ENCODE measurements at places on chromosomes 5 and 9.

DNA sequence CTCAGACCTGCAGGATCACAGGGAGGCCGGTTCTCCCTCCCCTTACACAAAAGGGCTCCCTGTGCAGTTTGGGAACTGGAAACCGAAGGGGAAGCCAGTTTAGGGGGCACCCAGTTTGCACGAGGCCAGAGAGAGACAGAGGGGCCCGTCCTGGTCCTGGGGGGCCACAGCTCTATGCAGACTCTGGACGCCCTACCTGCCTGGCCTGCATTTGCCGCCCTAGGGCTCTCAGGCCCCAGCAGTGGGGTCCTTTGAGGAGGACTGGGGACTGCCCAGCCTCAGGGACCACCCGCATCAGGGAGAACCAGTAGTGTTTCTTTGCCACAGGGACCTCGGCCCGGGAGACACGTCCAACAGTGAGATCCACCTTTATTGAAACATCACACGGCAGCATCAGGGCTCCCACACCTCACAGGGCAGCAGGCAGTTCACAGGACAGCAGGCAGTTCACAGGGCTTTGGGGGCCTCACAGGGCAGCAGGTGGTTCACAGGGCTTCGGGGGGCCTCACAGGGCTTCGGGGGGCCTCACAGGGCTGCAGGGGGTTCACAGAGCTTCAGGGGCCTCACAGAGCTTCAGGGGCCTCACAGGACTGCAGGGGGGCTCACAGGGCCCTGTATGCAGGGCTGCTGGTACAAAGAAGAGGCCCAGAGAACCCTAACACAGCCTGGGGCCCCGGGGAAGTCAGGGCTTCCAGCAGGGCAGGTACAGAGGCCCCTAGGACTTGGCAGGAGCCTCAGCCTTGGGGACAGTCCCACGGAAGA, 648 bp upstream of the NSMF start:
- no peak for DNase-seq

- DNase-seq, result no peak
Observed at GRCh38 chr9:9924376-9924775, 688.4 kb downstream of the PTPRD start.

GRCh38 chr5:66222455-66222854, 78.4 kb downstream of the SREK1 start:
- DNase-seq, result no peak

DNA sequence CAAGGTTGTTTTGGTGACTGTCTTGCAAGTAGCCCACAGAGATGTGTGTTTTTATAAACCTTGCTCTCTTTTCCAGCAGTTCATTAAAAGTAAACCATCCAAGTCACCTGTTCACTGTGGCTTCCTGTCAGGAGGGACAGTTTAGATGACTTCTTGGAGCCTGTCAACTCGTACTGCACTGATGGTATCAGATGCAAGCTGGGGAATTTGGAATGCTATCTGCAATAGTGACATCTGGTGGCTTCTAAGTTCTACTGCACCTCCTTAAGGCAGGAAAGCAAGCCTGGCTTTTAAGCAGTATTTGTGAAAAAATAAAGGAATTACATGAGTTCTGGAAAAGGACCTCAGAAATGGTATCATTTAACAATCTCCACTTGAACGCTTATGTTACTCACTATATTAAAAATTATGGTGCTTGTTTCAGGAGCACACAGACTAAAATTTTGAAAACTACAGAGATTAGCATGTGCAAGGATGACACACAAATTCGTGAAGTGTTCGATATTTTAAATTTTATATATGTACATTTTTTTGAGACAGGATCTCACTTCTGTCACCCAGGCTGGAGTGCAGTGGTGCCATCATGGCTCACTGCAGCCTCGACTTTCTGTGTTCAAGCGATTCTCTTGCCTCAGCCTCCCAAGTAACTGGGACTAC, 164.0 kb downstream of the TTC39B start:
- no peak for DNase-seq

DNA sequence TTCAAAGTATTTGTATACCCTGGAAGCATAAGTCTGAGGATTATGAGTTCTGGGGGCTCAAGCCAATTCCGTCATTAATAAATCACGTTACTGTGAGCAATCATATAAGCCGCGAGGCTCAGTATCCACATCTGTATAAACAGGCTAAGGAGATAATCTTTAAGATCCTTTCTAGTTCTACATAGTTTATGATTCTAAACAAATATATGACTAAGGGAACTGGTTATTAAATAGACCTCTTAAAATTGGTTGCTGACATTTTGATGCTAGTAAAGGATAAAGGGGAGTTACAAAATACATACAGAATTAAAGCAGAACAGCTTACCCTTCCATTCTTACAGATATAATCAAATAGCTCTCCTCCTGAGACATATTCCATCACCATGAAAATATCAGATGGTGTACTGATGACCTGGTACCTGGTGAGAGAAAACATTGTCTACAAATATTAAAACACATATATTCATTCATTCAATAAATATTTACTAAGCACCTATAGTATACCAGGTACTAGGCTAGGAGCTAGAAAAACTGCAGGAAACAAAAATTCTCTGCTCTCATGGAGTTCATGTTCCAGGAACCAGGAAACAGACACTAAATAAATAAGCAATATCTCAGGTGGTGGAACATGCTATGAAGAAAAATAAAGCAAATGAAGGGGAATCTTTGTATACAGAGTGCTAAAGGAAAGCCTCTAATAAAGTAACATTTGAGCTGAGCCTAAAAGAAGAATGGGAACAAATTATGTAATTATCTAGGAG, 19.5 kb upstream of the TTC33 start:
- no peak for DNase-seq
